Activated CD4-positive, CD25-positive, alpha-beta regulatory T cell treated with anti-CD3 and anti-CD28 coated beads, Interleukin-2, amount 50 U/mL, for 16 hours (primary cell): ENCODE measurements at places on chromosomes 13 and 19.

DNA sequence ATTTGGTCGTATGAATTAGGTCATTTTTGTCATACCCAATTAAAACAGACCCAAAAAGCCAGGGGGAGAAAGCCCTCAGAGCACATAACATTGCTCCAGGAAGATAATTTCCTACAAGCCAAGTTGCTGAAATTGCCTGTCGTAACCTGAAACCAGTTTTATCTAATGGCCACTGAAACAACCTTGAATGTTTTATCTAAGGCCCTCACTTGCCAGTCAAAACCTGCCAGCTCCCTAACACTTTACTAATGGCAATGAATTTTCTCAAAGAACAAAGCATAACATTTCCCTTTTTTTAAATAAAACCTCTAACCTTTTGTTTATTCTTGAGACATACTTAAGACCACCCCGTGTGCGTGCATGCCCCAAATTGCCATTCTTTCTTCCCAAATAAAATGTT is 496.2 kb upstream of the KLHL1 start:
- no peak for DNase-seq

DNA sequence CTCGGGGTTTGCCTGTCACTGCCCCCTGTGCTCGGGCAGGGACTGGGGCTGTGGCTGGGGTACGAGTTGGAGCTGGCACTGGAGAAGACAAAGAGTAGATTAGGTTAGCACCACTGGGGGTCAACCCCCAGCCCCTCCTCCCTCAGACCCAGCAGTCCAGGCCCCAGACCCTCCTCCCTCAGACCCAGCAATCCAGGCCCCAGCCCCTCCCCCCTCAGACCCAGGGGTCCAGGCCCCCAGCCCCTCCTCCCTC is 19.1 kb downstream of the ZNF575 start:
- DNase-seq, result no peak

DNA sequence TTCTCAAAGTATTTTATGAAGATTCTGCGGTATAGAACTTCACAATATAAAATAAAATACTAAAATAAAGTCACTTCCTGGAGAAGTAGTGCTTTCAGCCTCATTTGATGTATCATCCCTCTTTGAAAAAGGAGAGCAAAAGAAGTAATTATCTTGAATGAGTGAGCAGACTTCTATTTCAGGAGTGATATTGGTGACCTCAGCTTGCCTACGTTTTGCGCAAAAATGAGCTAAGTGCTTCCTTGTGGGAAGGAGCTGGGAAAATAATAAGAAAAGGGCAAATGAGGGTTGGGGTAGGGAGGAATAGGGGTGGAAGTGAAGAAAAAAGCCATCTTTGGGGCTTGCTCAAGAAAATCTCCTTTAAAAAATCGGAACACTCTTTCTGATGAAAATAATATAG is 1773.6 kb downstream of the OLFM4 start:
- no peak for DNase-seq

GRCh38 chr19:34145741-34146202 is 26.5 kb upstream of the LSM14A start:
- DNase-seq, result peak; percentile 30

DNA sequence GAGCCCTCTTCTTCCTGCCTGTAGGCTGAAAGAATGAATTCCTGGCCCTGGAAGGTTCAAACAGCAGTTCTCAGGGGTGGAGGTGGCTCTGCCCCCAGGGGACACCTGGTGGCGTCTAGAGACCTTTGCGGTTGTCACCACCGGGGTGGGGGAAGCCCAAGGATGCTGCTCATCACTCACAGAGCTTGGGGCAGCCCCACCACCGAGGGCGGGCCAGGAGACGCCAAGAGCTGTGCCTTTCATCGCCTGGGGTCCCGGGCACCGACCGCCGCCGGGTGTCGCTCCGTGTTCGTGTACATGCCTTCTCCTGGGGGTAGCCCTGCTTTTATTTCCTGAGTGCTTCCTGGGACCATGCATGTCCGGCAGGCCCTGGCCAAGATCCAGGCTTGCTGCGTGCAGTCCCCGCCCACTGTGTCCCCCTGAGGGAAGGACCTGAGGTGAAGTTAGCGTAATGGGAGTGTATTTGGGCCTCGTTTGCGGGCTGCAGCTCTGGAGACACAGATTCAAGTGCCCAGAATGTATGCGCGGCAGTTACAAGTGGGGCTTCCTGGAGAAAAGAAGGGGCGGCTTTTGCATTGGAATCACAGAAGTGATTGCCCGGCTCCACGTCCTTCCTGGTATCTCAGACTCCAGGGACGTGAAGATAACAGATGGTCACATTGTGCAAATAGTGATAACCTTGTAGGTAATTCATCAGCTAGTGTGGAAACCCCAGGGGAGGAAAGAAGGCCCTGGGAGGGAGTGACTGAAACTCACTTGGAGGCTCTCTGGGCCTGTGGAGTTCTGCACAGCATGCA is 7.8 kb downstream of the DOT1L start:
- DNase-seq, result peak; percentile 65

DNA sequence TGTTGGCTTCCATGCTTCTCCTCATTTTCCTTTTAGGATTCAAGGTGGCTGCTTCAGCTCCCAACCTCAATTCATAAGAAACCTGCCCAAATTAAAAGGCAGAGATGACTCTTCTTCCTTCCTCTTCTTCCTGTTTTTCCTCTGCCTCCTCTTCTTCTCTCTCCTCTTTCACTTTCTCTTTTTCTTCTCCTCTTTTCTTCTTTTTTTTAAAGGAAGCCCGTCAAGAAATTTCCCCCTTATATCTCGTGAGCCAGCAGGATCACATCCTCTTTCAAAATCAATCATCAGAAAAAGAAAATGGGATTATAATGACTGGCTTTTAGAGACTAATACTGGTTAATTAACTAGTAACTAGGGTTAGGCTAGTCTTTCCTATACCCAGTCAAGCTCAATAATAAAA is 220.3 kb downstream of the NBEA start:
- no peak for DNase-seq

GRCh38 chr19:10565028-10565566 is 713 bp downstream of the KRI1 start:
- no peak for DNase-seq

DNA sequence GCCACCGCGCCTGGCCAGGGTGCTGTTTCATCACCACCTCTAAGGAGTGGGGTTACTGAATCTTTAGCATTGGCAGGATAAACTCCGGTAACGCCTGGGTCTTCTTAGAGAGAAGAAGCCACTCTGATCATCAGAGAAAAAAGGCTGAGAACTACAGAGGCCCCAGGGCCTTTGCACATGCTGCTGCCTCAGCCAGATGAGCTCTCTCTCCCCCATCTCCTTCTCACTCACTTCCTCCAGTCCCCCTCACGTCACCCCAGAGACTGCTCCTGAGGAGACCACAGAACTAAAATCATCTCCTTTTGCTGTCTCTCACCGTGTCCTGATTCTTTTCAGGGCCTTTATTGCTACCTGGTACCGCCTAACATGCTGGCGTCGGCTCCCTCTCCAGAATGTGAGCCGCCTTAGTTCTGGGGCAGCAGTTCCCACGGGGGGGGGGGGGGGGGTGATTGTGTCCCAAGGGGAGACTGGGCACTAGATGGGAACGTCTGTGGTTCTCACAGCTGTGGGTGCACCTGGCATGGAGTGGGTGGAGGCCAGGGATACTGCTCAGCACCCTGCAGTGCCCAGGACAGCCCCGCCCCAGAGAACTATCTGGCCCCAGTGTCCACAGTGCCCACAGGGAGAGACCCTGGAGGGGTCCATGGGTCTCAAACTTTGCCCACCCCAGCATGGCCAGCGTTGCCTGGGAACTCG is 5.1 kb upstream of the DIRAS1 start:
- no peak for DNase-seq

DNA sequence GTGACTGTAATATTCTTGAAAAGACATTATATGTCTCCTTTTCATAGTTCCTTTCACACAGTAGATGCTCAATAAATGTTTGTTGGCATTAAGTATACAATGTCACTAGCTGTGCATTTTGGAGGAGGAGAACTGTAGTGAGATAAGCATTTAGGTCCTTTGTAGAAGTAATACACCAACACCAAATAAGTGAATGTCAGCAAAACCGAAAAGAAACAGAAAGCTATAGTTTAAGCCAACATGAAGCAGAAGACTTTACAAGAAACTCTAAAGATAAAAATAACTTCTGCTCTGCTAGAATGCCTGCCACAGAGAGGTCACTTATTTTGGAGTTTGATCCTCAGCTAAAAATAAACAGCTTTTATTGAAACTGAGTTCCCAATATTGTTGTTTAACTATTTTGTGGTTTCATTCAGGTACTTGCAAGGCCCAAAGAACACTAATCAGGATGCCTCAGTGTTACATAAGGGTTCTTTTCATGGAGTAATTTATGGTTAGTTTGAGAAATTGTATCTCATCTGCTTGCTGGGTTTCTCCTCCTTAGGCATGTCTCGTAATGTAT is 86.2 kb downstream of the STARD13 start:
- no peak for DNase-seq

DNA sequence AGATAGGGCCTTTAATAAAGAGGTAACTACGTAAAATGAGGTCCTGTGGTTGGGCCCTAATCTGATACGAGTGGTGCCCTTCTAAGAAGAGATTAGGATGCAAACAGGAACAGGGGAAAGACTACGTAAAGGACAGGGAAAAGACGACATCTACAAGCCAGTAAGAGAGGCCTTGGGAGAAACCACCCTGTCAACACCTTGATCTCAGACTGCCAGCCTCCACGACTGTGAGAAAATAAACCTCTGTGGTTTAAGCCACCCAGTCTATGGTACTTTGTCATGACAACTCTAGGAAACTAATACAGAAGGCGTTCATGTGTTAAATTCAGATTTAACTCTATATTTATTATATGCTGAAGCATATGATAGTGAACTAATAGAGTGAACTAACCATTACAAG is 566.3 kb downstream of the UQCRFS1 start:
- DNase-seq, result no peak

DNA sequence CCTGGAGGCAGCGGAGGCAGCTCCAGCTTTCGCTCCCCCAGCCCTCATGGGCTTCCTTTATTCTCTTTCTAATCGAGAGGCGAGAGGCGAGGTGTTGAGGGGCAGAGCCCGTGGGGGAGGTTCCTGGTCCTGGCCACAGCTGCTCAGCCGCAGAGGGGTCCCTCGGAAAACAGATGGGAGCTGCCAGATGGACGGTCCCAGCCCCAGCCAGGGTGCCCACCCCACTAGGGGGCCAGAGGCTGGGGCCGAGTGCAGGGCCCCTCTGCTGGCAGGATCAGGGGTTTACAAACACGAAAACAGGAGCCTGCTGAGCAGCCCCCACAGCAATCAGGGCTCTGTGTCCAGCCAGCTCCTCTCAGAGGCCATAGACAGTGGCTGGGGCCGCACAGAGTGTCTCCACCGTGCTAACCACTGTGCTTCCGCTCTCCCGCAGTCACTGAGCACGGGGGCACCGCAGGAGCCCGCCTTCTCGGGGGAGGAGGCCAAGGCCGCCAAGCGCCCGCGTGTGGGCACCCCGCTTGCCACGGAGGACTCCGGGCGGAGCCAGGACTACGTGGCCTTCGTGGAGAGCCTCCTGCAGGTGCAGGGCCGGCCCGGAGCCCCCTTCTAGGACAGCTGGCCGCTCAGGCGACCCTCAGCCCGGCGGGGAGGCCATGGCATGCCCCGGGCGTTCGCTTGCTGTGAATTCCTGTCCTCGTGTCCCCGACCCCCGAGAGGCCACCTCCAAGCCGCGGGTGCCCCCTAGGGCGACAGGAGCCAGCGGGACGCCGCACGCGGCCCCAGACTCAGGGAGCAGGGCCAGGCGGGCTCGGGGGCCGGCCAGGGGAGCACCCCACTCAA is 182.2 kb downstream of the KDM4B start:
- no peak for DNase-seq

DNA sequence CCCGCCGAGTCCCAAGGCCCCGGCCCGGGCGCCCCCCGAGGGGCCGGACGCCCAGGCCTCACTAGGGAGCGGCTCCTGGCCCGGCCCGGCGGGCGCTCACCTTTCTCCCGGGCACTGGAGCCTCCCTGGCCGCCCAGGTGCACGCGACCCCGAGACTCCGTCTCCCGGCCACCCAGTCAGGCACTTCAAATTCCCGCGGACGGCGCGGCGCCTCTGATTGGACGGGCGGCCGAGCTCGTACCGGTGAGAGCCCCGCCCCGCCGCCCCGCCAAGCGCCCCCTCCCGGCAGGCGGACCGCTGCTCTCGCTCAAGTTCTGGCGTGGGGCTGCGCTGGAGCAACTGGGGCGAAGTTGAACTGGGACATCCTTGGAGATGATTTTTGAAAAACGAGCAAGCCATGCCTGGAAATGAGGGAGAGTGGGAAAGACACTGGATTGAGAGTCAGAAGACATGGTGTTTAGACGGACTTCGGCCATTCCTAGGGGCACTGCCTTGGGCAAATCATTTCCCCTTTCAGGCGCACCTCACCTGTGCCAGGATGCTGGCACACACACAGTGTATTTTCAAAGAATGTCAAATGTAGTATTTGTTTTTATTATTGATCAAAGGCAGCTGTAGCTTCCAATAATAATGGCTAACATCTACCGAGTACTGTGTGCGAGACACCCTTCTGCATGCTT is 485.3 kb downstream of the UQCRFS1 start:
- no peak for DNase-seq

DNA sequence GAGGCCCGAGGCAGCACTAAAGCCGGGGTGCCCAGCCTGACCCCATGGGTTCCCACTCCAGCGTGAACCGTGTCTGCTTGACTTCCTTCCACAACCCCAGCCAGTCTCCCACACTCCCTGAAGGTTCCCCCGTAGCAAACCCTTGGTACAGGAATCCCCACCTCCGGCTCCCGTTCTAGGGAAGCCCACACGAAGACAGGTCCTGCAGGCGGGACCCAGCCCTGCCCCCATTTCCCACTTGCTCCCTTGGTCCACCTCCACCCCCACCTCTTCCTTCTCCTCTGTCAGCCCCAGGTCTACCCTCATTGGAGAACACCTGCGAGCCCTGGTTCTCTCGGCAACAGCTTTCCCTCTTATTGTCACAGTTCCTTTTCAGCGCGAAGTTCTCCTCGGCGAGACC is 23.9 kb downstream of the C19orf81 start:
- DNase-seq, result no peak

DNA sequence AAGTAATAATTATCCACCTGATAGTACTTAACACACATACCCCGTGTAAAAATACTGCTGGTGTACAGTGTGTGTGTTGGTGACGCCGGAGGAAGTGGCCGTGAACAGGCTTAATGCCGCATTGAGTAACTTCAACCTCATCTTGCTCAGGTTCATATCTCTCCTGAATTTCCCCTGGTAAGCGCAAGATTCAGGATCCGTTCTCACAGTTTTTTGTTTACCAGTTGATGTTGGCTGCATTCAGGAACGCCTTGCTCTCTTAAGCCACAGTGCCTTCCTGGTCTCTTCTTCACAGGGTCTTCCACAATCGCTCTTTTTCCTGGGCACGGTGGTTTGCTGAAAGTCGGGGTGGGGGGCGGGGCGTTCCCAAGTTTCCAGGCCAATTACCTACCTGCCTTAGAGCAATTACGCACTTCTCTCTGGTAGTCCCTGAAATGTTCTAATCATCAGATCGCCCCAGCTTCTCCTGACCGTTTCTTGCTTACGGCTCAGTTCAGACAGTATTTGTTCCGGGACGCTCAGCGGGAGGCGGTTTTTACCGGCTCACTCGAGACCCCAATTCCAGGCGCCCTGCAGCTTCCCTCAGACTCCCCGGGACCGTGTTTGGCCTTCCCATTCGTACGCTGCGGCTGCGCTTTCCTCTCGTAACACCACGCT is 706 bp upstream of the DNAJC3 start:
- no peak for DNase-seq
